ENCODE measurements at places on chromosomes 5 and 9.

DNA sequence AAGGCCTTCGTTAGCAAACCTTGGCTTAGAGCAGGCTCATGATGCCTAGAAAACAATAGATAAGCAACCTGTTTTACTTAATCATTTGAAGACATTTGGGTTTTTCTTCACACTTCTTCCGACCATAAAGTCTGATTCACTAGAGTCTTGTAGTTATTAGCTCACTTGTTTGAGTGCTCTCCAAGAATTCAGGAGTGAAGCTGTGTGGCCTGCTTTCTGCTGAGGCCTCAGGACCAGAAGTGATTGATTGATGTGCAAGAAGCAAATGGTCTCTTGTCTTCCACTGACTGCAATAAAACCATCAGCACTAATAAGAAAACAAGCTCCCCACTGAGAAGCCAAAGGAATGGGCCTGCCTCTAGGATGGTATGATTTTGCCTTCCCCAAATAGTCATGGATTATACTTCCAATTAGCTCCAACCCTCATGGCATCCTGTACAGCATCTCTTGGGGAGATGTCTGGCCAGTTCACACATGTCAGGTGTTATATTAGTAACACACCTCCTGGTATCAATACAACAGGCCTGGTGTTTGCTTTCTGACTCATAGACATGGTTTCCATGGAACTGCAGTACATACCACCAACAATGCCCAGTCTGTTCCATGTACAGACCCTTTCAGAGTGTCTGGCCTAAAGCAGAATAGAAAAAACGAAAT is 317.6 kb downstream of the CWC27 start:
- DNase-seq: no peak

DNA sequence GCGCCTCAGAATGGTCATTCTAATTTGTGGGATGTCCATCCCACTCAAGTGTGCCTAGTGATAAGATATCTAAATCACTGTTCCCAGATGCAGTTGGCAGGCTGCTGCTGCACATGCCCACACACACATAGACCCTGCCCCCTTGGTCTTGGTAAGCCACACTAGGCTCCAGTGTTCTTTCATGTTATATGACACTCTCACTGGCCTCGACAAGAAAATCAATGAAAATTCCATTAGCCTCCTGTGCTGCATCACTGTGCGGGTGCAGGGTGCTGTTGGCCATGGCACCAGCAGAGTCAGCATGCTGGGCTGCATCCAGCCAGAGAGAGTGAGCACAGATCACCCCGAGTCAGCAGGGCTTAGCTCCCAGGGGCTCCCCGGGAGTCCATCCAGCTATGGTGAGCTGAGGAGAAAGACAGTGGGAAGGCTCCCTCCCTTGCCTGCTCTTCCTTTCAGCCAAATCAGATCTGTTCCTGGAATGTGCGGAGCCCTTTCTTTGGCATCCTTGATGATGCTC is 59.9 kb downstream of the ABLIM3 start:
- no peak for DNase-seq

DNA sequence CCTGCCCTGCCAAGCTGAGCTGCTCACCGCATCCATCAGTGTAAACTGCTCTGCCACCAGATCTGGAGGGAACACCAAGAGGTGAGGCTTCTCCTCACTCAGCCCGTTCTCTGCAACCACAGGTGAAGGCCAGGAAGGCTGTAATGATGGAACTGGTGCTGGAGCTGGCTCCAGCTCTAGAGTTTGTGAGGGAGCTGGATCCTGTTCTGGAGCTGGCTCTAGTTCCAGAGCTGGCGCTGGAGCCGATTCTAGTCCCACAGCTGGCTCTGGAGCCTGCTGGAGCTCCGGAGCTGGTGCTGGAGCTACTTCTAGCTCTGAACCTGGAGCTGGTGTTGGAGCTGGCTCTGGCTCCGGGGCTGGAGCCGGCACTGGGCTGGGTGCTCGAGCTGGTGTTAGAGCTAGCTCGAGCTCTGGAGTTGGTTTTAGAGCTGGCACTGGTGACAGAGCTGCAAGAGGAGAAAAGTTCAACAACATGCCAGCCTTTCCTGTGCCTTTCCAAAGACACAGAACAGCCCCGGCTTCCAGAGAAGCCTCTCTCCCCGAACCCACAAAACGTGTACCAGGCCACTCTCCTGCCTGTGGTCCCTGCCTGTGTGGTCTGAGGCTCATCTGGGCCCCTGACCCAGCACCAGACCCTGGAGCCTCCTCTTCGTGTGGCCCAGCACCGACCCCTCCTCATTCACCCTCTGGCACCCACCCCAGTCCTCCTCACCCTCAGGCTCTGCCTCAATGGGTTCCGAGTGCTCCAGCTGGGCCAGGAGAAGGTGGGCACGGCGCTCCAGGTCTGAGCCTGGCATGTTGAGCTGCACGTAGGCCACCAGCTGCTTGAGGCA is 12.9 kb downstream of the RALGDS start:
- no peak for DNase-seq

GRCh38 chr5:37771731-37772130 is 68.1 kb downstream of the GDNF start:
- no peak for DNase-seq
